ENCODE measurements at places on chromosomes 6 and 20.

- DNase-seq = no peak
Observed at GRCh38 chr20:9308056-9308455, 206.3 kb upstream of the LAMP5 start.

DNA sequence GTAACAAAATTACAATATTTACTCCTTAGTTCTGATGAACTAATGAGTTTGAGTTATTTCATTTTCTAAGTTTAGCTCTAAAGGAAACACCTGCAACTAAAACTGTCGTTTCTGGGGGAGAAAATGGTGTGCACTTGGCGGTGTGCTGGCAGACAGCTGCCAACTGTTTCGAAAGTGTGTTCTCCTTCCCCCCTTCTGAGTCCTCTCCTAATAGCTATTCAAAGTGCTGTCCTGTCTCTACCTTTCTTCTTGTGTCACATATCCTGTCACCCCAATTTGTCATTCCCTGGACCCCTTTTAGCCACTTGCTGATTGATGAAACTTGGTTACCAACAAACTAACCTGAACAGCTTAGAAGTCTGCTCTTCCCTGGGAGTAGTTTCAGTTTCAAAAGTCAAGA lies 4.9 kb upstream of the UBE2J1 start:
- no peak for DNase-seq

DNA sequence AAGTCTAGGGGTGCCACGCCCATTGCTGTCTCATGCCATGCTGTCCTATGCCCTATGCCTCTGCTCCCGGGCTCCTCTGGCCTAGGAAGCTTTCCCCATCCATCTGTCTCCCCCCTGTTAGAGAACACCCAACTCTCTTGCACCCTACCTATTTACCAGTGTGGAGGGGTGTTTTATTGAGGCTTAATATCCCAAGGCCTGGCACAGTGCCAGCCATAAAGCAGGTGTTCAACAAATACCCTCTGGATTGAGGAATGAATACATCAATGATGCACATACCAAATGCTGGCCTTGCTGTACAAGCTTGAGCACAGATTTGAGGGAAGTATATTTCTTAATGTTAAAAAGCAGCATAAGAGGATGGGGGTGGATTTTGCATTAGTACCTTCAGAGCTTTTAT lies 38.3 kb downstream of the METTL24 start:
- no peak for DNase-seq

- no peak for DNase-seq
Observed at GRCh38 chr6:27889628-27890444, 22.4 kb downstream of the OR2B2 start.

Measured in ecto neural progenitor cell (in vitro differentiated cells).